ENCODE measurements at places on chromosomes 3 and 15. TPM values are rescaled to one million over a fixed set of nuclear protein-coding genes. Genes with fewer than 3 reads are reported as not detected.

The KIF7 gene
- total RNA-seq: 0.94 TPM

GRCh38 chr15:34818526-34818925, 23.2 kb upstream of the ACTC1 start:
- no peak for DNase-seq

The GATA2 gene
- total RNA-seq: not detected

GRCh38 chr3:45446706-45447105, 58.3 kb downstream of the LARS2 start:
- DNase-seq: no peak

The ECE2 gene
- total RNA-seq: not detected

DNA sequence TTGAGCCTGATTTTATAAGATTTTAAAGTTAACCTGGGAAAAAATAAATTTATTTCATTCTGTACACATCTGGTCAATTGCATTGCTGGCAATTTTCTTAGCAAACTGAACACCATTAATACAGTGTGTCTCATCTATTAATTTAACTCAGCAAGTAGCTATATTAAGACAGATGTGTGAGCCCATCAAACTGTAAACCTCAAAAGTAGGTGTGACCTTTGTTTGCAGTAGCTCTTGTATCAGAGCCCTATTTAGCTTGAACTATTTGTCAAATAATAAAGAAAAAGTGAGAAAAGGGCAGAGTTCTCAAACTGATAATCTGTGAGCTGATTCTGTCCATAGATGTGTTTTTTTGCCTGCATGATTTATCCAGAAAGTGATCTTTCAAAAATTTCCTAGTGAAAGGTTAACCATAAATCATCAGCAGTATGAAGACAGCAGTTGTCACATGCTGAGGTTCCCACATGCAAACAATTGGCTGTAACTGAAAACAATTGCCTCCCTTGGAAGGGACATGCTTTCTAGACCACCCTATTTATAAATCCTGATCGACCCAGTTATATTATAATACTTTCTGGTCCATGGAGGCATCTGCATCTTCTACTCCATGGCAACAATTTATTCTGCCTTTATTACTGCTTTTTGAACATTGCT, 646.5 kb downstream of the NSUN3 start:
- no peak for DNase-seq

DNA sequence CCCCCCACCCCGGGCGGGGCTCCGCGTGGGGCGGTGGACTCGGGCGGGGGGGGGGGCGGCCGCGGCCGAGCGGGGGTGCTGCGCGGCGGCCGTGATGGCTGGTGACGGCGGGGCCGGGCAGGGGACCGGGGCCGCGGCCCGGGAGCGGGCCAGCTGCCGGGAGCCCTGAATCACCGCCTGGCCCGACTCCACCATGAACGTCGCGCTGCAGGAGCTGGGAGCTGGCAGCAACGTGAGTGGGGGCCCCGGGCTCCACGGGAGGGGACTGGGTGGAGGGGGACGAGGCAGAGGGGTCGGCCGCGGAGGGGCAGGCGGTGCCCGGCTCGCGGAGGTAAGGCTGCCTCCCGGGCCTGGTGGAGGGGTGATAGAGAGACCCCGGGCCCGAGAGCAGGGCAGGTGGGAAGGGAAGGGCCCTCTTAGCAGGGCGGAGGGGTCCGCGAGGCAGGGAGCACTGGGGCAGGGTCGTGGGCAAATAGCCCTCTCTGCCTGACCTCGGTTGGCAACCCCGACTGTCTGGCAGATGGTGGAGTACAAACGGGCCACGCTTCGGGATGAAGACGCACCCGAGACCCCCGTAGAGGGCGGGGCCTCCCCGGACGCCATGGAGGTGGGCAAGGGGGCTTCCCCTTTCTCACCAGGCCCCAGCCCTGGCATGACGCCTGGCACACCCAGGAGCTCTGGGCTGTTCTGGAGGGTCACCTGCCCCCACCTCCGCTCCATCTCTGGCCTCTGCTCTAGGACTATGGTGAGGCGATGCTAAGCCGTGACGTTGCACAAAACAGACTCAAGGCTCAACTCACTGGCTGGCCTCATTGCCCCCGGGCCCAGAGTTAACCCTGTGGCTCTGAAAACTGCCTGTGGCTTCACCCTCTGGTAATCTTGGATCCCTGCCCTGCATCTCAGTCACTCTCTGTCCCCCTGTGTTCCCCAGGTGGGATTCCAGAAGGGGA, at the start of gene ECE2:
ECE2 (plus strand) TSS at position 62 of the 950 bp plus-strand sequence; CDS start at position 194, 132 bp downstream.
- DNase-seq: no peak

The SCAMP5 gene
- 0.38 TPM for total RNA-seq

GRCh38 chr3:188088948-188089685, 64.8 kb upstream of the LPP start:
- no peak for DNase-seq

DNA sequence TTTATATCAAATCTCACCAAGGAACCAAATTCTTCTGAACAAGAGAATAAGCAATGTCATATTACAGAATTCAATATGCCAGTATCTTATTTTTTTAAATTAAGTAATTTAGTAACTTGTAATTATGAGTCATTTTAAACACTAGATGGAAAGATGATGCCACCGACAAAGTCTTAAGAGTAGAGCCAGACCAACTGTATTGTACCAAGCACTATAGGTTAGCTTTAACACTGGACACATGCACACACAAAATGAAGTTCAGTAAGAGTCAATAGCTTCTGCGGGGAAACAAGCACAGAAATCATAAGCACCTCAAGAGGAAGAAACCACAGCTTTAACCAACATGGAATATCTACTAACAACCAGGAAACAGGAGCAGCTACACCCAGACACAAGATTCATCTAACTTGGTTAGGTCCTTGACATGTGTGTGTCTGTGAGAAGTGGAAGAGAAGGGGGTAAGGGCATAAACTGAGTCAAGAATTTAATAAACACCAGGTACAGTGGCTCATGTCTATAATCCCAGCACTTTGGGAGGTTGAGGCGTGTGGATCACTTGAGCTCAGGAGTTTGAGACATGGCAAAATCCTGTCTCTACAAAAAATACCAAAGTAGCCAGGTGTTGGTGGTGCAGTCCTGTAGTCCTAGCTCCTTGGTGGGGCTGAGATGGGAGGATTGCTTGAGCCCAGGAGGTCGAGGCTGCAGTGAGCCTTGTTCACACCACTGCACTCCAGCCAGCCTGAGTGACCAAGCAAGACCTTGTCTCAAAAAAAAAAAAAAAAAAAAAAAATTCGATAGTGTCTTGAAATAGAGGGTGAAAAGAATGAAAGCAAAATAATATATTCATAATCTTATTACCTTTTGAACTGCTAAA, 28.9 kb downstream of the DENND4A start:
- no peak for DNase-seq

The WDR49 gene
- not detected for total RNA-seq

DNA sequence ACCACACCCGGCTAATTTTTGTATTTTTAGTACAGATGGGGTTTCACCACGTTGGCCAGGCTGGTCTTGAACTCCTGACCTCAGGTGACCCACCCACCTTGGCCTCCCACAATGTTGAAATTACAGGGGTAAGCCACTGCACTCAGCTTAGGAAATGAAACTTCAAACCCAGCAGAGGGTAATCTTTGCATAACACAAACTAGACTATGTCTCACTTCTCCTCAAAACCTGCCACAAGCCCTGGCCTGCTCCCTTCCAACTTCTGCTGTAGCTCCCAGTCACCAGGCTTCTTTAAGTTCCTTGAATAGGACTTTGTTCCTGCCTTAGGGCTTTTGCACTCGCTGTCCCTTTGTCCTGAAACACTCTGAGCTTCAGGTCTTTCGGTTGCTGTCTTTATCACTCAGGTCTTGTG, 39.2 kb upstream of the SEMA4B start:
- DNase-seq: no peak

All from activated naive CD4-positive, alpha-beta T cell treated with anti-CD3 and anti-CD28 coated beads for 36 hours (primary cell).